ENCODE measurements at places on chromosomes 1 and 21.

- DNase-seq = no peak
Measured at GRCh38 chr1:244352156-244352830, 99.4 kb downstream of the ADSS2 start.

GRCh38 chr1:99710994-99711393, 55.4 kb downstream of the FRRS1 start:
- no peak for DNase-seq

GRCh38 chr1:63753591-63753990, 20.2 kb upstream of the ROR1 start:
- DNase-seq = no peak

GRCh38 chr1:236524142-236524894, 536 bp downstream of the LGALS8 start:
- DNase-seq = no peak

- DNase-seq = no peak
Measured at GRCh38 chr1:21648352-21648730, 20.8 kb downstream of the RAP1GAP start.

Data from HS-27A (cell line).